Central memory CD8-positive, alpha-beta T cell (primary cell): ENCODE measurements at places on chromosomes 7 and 10.

DNA sequence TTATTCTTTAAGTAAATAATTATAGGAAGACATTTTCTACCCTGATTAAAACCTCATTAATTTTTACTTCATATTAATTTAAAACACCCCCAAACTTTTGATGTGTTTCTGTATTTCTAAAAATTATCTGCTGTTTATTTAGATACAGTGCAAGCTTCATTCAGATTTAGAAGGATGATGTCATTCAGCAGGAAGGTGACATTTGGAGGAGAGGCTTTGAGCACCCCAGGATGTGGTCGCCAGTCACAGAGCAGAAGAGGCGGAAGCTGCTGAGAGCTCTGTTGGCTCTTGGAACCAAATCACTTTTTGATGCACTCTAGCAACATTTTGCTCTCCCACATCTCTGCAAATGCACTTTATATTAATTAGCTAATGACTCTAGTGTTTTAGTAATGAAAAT, 233.9 kb upstream of the CACNA2D1 start:
- no peak overlapping the region for H3K4me3 ChIP-seq
- H3K4me1 ChIP-seq: no peaks in the 10 kb centered on the region
- H3K36me3 ChIP-seq: no peaks in the 10 kb centered on the region
- DNase-seq: no peak

- H3K4me1 ChIP-seq: peaks cover 55% of the 10 kb centered on the region
- no peak overlapping the region for H3K4me3 ChIP-seq
- H3K27me3 ChIP-seq: no peaks in the 10 kb centered on the region
Observed at GRCh38 chr10:7493996-7494395, 83.2 kb upstream of the SFMBT2 start.

GRCh38 chr7:36182854-36183604, 30.0 kb downstream of the EEPD1 start:
- H3K4me1 ChIP-seq: no peaks in the 10 kb centered on the region
- no peak overlapping the region for H3K4me3 ChIP-seq
- peaks cover 1% of the 10 kb centered on the region for H3K36me3 ChIP-seq
- peaks cover 9% of the 10 kb centered on the region for H3K27me3 ChIP-seq

GRCh38 chr7:134892963-134893362, 93.3 kb upstream of the AGBL3 start:
- no peaks in the 10 kb centered on the region for H3K36me3 ChIP-seq
- H3K27me3 ChIP-seq: peaks cover 21% of the 10 kb centered on the region
- no peaks in the 10 kb centered on the region for H3K4me1 ChIP-seq
- H3K4me3 ChIP-seq: no peak overlapping the region
- DNase-seq: no peak
- H3K27ac ChIP-seq: no peak overlapping the region

DNA sequence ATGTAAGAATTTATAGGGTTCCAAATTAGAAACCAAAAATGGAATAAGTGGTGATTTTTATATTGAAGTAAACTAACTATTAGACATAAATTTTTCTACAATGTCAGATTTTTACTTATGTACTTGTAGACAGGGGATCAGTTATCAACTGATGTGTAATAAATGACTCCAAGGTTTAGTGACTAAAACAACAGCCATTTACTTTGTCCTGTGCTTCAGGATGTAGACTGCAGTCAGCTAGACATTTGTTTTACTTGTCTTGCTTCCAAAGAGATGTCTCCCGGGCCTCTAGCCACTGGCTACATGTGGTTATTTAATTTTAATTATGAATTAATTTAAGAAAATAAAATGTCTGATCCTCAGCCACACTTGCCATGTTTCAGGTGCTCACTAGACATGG, 249.7 kb upstream of the IGFBP3 start:
- no peaks in the 10 kb centered on the region for H3K4me1 ChIP-seq
- H3K4me3 ChIP-seq: no peak overlapping the region
- no peaks in the 10 kb centered on the region for H3K27me3 ChIP-seq
- no peak for DNase-seq

- no peak overlapping the region for H3K4me3 ChIP-seq
- H3K36me3 ChIP-seq: no peaks in the 10 kb centered on the region
- no peak overlapping the region for H3K27ac ChIP-seq
- no peak for DNase-seq
- no peaks in the 10 kb centered on the region for H3K4me1 ChIP-seq
- no peaks in the 10 kb centered on the region for H3K27me3 ChIP-seq
Observed at GRCh38 chr7:147567043-147567442, 1023.5 kb upstream of the C7orf33 start.

- no peak for DNase-seq
- H3K27ac ChIP-seq: no peak overlapping the region
- H3K4me1 ChIP-seq: peaks cover 61% of the 10 kb centered on the region
- H3K4me3 ChIP-seq: no peak overlapping the region
Observed at GRCh38 chr7:105796365-105796764, 80.0 kb downstream of the ATXN7L1 start.

DNA sequence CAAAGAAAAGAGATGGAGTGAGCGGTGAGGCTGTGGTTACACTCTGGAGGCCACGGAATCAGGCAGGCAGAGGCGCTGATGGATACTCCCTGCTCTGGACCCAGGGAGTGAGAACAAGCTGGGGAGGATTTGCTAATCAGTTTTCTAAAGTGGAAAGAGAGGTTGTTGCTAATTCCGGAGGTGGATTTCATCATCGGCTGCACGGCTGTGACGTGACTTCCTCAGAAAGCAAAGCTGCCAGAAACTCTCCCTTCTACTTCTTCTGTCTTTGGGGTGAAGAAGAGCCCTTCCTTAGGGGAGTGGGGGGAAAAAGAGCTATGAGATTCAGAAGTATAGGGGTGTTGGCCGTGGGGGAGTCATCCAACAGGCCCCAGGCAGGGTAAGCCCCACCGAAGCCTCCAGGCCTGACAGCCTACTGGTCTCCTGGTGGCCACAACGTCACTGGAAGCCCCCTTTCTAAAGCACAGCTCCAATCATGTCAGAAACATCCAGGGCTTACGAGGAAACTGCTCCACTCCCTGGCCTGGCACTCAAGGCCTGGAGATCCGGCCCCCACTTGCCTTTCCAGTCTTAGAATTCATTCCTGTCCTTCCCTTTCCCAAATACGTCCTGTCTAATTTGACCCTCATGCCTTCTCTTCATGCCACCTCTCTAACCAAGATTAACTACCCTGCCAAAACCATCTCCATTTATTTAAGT, 114.5 kb downstream of the HIP1 start:
- no peak overlapping the region for H3K4me3 ChIP-seq
- no peak overlapping the region for H3K27ac ChIP-seq
- peaks cover 16% of the 10 kb centered on the region for H3K4me1 ChIP-seq
- no peaks in the 10 kb centered on the region for H3K27me3 ChIP-seq
- peaks cover 4% of the 10 kb centered on the region for H3K36me3 ChIP-seq
- no peak for DNase-seq

- no peaks in the 10 kb centered on the region for H3K4me1 ChIP-seq
- no peak for DNase-seq
- H3K27ac ChIP-seq: no peak overlapping the region
- no peak overlapping the region for H3K4me3 ChIP-seq
Observed at GRCh38 chr7:30093420-30093952, 41.3 kb upstream of the MTURN start.

DNA sequence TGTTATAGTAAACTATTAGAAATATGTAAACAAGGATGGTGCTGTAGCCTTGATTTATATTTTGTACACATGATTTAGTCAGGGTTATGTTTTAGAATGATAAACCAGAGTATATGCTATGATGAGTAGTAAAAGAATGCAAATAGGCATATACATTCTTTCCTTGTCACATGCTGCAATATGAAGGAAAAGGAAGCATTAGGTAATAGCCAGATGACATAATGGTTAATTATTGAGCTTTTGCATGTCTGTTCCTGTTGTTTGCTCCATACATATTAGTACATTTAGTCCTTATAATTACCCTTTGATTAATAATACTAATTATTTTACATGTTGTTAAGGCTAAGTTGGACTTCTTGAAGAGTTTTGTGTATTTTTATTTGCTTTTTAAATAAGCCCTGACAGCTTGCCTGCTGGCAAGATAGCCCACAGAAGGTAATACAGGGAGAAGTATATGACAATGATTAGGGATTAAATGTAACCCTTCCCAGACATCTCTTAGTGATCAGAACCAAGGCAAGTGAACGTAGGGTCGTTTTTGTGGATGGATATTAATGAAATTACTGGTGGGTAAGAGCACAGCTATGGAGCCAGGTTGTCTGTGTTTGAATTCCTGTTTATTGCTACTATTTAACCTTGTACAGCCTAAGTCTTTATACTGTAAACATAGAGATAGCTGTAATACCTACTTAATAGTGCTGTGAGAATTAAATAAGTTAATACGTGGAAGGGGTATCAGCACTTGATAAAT, 68.4 kb downstream of the PHTF2 start:
- no peaks in the 10 kb centered on the region for H3K36me3 ChIP-seq
- H3K4me3 ChIP-seq: no peak overlapping the region
- no peak overlapping the region for H3K27ac ChIP-seq
- no peak for DNase-seq
- H3K4me1 ChIP-seq: peaks cover 47% of the 10 kb centered on the region

DNA sequence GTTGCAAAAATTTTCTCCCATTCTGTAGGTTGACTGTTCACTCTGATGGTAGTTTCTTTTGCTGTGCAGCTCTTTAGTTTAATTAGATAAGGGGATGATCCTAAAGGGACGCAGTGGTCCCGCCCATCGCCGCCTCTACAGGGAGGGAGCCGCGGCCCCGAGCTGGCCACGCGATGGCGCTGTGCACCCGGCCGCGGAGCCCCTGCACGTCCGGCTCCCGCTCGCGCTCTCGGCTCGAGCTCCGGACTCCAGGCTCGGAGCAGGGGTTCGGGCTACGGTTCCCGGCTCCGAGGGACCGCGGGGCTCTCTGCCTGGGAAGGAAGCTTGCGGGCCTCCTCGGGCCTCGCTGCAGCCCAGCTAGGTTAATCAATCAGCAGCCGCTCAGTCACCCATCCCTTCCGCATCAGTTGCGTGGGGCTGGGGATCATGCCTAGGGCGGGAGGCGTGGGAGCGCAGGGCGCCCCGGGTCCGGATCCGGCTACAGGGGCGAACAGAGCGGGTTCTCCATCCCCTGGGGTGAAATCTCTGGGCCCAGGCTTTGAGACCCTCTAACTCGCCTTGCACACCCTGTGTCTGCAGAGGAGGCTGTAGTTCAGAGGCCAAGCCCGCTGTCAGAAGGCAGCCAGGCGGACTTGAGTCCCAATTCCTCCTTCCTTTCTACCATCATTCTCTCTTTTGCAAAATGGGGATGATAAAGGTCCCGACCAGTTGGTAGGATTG, 97.9 kb downstream of the WDR11 start:
- H3K27ac ChIP-seq: no peak overlapping the region
- peaks cover 9% of the 10 kb centered on the region for H3K4me1 ChIP-seq
- peak overlapping the region; percentile 31 for H3K4me3 ChIP-seq
- no peaks in the 10 kb centered on the region for H3K36me3 ChIP-seq
- H3K27me3 ChIP-seq: peaks cover 49% of the 10 kb centered on the region

- no peak overlapping the region for H3K4me3 ChIP-seq
- no peaks in the 10 kb centered on the region for H3K4me1 ChIP-seq
- no peaks in the 10 kb centered on the region for H3K27me3 ChIP-seq
- H3K27ac ChIP-seq: no peak overlapping the region
- H3K36me3 ChIP-seq: peaks cover 10% of the 10 kb centered on the region
Observed at GRCh38 chr10:72459301-72459700, 104.6 kb upstream of the DNAJB12 start.

- H3K27ac ChIP-seq: no peak overlapping the region
- H3K36me3 ChIP-seq: no peaks in the 10 kb centered on the region
- no peak for DNase-seq
- H3K4me3 ChIP-seq: no peak overlapping the region
- no peaks in the 10 kb centered on the region for H3K4me1 ChIP-seq
Observed at GRCh38 chr10:86100581-86101061, 266.0 kb downstream of the GRID1 start.

DNA sequence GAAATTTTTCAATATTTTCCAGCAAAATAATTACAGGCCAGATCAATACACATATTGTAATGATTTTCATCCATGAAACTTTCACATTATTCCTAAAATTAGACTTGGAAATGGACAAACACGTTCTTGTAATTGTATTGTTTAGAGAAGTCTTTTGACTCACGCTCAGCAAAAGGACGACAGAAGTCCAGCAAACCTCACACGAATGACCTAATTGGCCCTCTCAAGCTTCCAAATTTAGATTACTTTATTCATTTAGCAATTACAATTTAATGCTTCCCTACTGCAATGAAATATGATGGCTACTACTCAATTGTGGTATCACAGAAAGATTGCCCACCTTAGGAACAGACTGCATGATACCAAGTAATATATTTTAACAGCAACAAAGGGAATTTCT, 702.2 kb downstream of the MAGI2 start:
- no peak overlapping the region for H3K27ac ChIP-seq
- H3K4me3 ChIP-seq: no peak overlapping the region
- H3K36me3 ChIP-seq: no peaks in the 10 kb centered on the region
- no peak for DNase-seq

GRCh38 chr7:68547181-68547580, 1051.1 kb upstream of the AUTS2 start:
- no peak overlapping the region for H3K27ac ChIP-seq
- no peak overlapping the region for H3K4me3 ChIP-seq
- no peak for DNase-seq
- no peaks in the 10 kb centered on the region for H3K4me1 ChIP-seq

DNA sequence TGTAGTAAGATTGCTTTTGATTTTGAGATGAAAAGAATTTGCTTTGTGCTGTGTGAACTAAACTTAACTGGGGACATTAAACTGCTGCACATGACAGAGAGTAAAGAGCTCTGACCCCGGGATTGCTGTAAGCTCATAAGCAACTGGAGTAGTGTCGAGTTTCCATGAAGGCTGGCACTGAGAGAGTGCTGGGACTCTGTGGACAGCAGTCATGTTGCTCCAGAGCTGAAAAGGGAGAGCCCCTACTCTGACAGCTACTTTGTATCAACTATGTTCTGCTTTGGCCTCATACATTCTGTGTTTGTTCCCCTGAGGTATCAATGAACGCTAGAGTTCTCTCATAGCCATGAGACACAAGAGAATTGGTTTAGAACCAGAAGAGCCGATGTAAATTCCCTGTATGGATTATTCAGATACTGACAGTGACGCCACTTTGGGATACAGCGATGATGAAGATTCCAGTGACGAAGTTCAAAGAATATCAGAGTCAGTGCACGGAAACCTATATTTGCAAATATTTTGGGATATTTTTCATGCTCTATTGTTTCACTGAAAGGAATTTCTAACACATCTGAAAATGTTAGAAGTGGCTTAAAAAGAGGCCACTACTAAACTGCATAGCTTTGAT, 185.9 kb upstream of the DKK1 start:
- H3K27ac ChIP-seq: no peak overlapping the region
- no peaks in the 10 kb centered on the region for H3K27me3 ChIP-seq
- H3K4me1 ChIP-seq: no peaks in the 10 kb centered on the region
- DNase-seq: no peak

- no peak for DNase-seq
- H3K4me1 ChIP-seq: no peaks in the 10 kb centered on the region
- H3K27ac ChIP-seq: no peak overlapping the region
- H3K36me3 ChIP-seq: peaks cover 19% of the 10 kb centered on the region
- no peak overlapping the region for H3K4me3 ChIP-seq
Observed at GRCh38 chr7:156832195-156832877, 60.6 kb downstream of the LMBR1 start.

- H3K36me3 ChIP-seq: no peaks in the 10 kb centered on the region
- no peaks in the 10 kb centered on the region for H3K27me3 ChIP-seq
- no peak overlapping the region for H3K4me3 ChIP-seq
- DNase-seq: no peak
- no peaks in the 10 kb centered on the region for H3K4me1 ChIP-seq
Observed at GRCh38 chr7:155922067-155922816, 110.0 kb upstream of the SHH start.
